ENCODE measurements at places on chromosomes 11 and 22.
A peak's percentile ranks its signal among the peaks of the same experiment; 100 is the strongest.

DNA sequence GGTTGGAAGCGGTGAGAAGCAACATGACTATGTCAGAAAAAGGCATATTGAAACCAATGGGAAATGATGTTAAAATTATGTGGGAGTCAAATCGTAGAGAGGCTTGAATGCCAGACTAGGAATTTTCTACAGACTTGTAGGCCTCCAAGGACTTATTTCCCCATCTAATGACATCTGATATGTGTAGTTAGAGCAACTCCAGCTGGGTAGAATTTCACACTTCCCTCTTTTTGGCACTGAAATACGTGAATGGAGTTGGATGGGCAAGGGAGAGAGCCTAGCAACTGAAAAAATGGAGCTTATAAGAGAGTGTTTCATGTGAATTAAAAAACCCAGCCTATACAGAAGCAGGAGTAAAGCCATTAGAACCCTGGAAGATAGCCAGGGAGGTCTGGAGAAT lies 304.2 kb downstream of the INSC start:
- no peak for DNase-seq

GRCh38 chr22:46121523-46122287 lies 28.6 kb upstream of the PPARA start:
- no peak for DNase-seq

DNA sequence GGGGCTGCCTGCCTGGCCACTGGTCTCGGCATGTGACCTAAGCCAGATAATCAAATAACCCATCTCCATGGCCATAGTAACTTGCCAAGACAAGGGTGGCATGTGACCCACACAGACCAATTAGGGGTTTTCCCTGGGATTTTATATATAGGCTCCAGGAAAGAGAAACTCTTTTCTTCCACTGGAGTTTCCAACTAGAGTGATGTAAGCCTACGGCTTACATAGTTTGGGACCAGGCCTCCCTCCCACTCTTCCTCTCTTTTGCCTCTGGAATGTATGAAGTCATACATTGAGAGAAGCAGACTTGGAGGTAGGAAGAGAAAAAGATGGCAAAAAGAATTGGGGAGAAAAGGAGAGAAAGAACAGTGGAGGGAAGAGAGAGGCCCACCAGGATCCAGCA lies 84.6 kb upstream of the LDLRAD3 start:
- no peak for DNase-seq

GRCh38 chr11:54558407-54558806 lies 45.4 kb downstream of the OR4C46 start:
- no peak for DNase-seq

DNA sequence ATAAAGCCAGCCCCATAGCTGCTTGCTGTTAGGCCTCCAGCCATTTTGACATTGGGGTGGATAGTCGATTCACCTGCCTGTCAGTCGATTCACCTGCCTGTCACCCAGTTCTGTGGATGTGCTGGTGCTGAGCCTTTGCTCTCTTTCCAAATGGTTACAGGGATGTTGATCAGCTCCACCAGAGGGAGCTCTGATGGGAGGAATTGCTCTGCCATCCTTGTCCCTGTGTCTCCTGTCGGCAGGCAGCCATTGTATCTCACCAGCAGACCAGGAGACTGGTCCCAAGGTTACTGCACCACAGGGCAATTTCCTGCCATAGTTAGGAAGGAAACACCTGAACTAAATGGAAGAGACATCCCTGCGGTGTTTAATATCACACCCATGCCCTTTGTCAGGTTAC lies 6.1 kb downstream of the MPEG1 start:
- peak; percentile 9 for DNase-seq

GRCh38 chr11:128764424-128765095 lies 70.7 kb downstream of the FLI1 start:
- no peak for DNase-seq

GRCh38 chr11:118691926-118692830 lies 12.7 kb upstream of the TREH start:
- peak; percentile 87 for DNase-seq

DNA sequence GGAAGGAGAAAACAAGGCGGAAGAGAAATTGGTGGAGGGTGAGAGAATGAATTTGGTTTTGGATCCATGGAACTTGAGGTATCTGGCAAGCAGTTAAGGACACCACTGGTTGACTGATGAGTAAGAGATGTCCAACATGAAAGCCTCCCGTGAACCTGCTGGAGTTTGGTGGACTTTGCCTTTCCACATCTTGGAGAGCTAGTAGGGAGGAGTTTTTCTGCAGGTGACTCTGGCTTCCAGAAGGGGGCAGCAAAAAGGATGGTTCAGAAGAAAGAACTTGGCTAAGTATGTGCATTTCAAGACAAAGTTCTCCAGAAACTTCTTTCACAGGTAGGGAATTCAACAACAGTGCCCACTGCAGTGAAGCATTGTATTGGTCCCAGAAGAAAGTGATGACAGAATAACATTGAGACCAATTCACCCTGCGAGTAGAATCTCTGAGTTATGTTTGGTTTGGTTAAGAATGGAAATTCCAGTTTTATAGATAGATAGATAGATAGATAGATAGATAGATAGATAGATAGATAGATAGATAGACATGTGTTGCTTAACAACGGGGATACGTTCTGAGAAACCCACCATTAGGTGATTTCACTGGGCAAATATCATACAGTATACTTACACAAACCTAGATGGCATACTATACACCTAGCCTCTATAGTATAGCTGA lies 28.5 kb downstream of the DCDC1 start:
- peak; percentile 21 for DNase-seq

DNA sequence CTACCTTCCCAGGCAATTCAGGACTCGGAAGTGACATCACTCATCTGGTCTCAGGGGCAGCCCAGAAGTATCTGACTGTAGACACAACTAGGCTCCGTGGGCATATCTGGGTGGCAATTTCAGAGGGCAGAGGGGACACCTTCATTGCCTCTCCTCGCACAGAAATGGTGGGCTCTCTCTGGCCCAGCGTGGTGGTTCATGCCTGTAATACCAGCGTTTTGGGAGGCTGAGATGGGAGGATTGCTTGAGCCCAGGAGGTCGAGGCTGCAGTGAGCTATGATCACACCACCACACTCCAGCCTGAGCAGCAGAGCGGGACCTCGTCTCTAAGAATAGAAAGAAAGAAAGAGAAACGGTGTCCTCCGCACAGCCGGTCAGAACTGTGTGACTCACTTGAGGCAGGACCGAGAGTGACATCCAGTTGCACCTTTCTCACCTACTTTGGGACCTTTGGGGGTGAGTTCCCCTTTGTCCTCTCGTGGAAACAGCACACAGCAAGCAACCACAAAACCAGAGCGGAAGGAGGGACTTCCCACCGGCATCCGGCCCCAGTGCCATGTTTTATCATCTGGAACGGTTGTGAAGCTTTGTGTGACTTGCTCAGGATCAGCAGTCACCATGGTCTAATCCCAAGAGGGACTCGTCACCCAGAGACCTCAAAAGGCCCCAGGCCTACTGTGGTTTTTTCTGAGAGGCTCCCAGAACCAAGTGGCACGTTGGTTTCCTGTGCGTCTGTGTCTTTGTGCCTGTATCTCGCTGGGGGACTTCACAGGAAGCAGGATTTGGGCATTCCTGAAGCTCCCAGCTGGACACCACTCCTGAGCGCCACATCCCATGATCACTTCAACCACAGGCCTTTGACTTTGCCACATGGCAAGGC lies 38.4 kb upstream of the EMID1 start:
- DNase-seq = peak; percentile 5

- no peak for DNase-seq
Measured at GRCh38 chr22:44057401-44057987, 33.4 kb downstream of the PARVB start.

GRCh38 chr22:33707581-33707980 lies 212.7 kb downstream of the LARGE1 start:
- DNase-seq = no peak

DNA sequence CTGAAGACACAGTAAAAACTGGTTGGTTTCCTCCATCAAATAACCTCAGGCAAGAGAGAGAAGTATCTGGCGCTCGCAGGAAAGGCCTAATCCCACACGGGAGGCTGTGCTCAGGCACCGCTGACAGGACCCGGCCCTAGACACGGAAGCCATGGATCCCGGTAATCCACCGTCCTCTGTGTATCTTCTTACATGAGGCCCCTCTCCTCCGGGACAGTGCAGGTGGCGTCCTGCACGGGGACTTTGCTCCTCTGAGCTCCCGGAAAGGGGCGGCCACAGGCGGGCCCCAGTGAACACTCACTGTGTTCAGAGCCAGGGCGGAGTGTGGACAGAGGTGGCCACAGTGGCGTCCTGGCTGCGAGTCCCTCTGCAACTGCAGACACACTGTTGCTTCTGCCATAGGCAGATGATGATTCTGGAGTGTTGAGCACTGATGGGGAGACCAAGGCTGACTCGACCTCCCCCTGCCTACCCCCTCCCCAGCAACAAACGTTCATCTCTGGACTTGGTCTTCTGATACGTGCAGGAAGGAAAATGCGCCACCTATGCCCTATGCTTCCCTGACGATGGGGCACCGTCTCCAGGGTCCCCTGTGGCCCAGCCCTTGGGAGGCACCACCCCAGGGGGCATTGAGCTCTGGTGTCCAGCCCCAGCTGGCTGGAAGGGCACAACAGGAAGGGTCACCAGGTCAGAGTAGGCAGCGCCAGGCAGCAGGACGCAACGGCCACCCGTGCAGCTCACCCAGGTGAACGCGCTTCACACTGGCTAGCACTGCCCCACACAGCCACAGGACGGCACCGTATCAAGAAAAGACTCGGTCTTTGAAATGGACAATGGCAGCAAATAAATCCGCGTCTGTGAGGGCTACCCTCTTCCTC lies 95.7 kb downstream of the TRMU start:
- DNase-seq = no peak

DNA sequence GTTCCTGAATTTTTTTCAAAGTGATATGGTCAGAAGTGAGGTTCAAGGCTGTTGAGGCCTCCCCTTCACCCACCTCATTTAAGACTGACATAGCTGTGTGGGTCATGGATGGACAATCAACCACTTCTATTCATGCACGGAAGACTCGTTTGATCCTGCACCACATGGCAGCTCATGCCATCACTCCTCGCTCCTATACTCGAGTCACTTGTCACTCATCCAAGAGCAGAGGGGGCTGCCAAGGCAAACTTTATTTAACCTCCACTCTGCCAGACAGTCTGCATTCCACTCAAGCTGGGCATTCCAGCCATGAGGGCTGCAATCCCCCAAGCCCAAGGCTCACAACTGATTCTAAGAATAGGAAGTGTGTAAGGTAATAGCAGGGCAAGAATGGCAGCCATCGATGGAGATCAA lies 34.1 kb downstream of the SNX19 start:
- no peak for DNase-seq

- DNase-seq = no peak
Measured at GRCh38 chr22:45516163-45516562, 13.5 kb downstream of the FBLN1 start.

- DNase-seq = no peak
Measured at GRCh38 chr11:36372101-36372771, 76.1 kb downstream of the PRR5L start.

GRCh38 chr11:109658190-109658589 lies 236.2 kb downstream of the C11orf87 start:
- DNase-seq = no peak

GRCh38 chr11:3665336-3666022 lies 5.7 kb downstream of the CHRNA10 start:
- no peak for DNase-seq

- DNase-seq = peak; percentile 50
Measured at GRCh38 chr11:61756452-61757212, 4.2 kb downstream of the MYRF start.

GRCh38 chr11:89660234-89660633 lies 49.9 kb upstream of the TRIM77 start:
- no peak for DNase-seq

- peak; percentile 48 for DNase-seq
Measured at GRCh38 chr11:78417175-78417887, at the start of gene GAB2. Gene GAB2, minus strand, starts transcription at chr11:78417820. Its CDS starts 100 bp downstream, at chr11:78417720.

DNA sequence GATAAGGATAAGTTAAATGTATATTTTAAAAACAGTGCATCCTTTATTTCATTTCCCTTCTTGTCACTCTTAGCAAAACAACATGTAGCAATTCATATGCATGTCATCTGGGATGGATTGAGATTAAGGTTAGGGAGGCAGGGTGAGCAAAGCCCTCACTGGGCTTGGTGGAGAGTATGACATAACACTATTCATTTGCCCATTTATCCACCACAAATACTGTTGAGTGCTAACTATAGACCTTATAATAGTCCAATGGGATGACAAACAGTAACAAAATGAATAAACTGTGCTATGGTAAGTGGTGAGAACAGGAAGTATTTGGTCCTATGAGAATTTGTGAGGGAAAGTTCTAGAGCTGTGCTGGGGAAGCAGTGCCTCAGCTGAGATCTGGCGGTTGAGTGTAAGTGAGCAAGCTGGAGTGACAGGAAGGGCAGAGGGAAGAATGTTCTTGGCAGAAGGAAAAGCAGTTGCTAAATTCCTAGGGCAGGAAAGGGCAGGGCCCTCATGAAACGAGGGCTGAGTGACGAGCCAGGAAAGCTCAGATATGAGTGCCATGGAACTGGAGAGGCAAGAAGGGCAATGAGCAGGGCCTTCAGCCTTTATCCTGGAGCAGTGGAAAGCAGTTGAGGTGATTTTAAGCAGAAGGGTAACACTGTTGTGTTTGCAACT lies 6.7 kb downstream of the HSD17B12 start:
- no peak for DNase-seq

DNA sequence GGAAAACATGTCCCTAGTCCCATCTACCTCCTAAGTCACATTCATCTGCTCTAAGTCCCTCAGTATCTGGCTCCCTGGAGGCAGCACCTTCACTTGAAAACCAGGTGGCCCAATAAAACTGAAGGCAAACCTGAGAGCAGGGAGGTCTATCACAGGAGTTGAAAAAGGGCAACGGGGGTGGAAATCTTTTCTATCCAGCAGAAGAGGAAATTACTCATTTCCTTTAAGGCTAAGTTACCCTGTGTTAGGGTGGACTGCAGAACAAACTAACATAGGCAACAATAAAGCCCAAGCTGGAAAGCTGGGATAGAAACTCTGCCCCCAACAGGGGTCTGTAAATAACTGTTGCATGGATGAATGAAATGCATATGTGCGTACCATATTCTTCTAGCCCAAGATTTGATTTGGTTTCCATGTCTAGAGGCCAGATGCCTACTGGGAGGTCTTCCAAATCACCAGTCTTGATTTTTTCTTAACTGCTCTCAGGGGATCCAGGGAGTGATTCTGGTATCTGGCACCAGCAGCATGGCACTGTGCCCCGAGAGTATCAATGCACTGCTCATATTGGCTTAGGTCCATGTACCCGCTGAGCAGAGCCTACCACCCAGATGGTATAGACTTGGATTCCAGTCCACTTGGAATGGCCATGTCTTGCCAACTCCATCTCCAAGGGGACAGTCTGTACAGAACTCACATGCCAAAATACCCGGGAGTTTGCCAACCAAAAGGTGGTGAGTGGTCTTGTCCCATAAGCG lies 350.0 kb upstream of the NCAM1 start:
- no peak for DNase-seq

- no peak for DNase-seq
Measured at GRCh38 chr11:77199137-77199745, 71.2 kb downstream of the MYO7A start.

- no peak for DNase-seq
Measured at GRCh38 chr11:27656320-27656719, 43.9 kb downstream of the BDNF start.

Measured in CD4-positive, alpha-beta T cell treated with Interleukin-6 for 4 hours (primary cell).